ENCODE measurements at places on chromosomes 5 and 9.

- no peak for DNase-seq
Observed at GRCh38 chr9:69809304-69809863, 11.2 kb upstream of the CFAP95 start.

- no peak for DNase-seq
Observed at GRCh38 chr5:76808141-76808691, 10.6 kb upstream of the F2RL1 start.

- no peak for DNase-seq
Observed at GRCh38 chr5:72233835-72234234, 86.2 kb downstream of the MRPS27 start.

DNA sequence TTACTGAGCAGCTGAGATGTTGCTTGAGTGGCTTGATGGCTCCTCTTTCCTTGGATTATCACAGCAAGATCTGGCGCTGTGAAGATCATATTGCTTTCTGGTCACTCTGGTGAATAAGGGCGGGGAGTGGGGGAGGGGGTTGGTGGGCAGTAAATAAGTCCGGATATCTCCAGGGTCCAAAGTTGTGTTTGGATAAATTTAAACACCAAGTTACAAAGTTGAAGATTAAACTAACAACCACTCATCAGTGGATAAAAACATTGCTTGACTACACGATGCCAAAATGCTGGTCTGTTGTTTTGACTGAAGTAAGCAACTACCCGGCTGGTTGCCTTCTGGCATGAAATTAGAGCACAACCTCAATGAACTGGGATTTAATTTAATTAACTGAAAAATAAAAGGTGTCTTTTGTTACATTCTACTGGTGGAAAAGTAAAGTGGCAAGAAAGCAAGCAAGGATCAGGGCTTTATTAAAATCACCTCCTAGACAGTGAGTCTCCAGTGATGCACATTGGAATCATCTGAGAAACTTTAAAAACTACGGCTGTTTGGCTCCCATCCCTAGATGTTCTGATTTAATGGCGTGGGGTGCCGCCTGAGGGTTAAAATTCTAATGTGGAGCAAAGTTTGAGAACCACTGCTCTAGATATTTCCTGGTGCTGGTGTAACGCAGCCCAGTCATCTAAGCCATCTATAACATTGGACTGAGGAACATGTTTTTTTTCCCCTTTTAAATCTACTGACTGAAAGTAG lies 86.7 kb upstream of the AGXT2 start:
- no peak for DNase-seq

GRCh38 chr5:178627259-178627598 lies 379 bp upstream of the CLK4 start:
- DNase-seq = peak; percentile 57

GRCh38 chr9:70044490-70045307 lies 1.1 kb downstream of the MAMDC2 start:
- DNase-seq = no peak

GRCh38 chr5:27748847-27749246 lies 710.5 kb upstream of the CDH9 start:
- no peak for DNase-seq

DNA sequence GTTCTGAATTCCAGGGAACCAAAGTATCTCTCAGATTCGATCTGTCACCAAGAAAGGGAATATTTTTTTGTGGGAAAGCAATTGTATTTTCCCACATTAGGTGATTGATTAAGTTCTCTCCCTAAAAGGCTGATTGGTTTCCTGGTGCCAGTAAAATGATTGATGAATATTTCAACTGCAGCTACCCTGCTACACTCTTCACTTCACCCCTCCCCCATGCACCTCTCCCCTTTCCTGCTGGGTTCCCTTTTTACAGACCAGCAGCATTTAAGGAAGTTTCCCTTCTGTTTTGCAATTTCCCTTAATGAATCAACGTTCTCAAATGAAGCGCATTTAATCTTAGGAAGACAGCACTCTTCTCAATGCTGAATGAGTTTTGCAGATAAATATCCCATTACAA lies 13.1 kb downstream of the NR6A1 start:
- no peak for DNase-seq

DNA sequence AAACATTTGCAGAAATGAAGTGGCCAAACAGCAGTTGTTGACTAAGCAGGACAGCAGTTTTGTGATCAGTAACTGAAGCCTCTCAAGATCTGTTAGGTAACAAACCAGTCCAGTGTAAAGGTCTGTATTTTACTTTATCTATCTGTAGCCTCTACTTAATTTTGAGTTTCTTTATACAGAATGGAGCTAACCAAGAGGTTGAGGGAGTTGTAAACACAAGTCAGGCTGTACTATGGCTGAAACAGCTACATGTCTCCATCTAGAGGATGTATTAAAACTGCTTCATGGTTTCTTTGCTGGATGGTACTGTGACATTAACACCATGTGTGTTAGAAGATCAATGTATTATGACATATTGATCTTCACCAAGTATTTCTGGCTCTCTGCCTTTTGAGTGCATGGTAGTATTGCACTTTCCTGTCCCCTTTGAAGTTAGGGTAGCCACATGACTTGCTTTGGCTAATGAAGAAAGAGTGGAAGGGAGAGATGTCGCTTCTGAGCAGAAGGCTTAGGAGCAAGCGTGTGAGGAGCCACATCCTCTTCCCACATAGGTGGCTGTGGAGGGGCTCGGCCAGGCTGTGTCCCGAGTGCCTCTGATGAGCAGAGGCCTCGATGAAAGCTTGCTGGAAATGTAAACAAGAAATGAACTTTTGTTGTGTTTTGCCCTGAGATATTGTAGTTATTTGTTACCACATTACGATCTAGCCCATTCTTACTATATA lies 105.6 kb upstream of the PCA3 start:
- DNase-seq = peak; percentile 29

DNA sequence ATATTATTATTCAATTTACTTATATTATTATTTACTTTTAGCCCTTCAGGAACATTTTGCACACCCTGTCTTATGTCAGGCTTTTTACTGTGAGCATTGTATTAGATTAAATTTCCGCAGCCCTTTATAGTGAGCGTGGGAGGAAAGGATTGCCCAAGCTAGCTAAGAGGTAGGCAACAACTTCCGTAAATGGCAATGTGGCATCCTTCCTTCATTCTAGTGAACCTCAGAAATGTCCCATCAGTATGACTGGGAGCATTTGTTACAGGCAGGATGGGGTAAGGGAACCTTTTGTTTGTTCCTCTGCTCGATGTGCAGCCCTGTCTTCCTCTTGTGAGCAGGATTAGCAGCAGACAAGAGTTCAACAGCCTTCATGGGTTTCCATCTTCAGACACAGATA lies 6.2 kb upstream of the CD180 start:
- no peak for DNase-seq

DNA sequence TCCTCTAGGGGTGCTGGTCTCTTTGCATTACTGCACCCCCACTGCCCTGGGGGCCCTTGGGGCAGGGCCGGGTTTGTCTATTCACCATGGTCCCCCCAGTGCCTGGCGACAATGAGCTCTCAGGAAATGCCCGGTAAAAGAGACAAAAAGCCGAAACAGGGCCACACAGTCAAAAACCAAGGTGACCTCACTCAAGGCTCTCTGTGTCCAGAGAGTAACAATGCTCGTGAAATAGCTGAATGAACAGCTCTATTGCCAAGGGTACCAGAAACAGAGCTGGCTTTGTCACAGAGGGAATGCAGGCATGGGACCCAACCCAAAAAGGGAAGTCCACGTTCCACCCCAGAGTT lies 16.0 kb downstream of the SH3PXD2B start:
- DNase-seq = no peak

- no peak for DNase-seq
Observed at GRCh38 chr5:138757061-138757776, 4.0 kb downstream of the CTNNA1 start.

DNA sequence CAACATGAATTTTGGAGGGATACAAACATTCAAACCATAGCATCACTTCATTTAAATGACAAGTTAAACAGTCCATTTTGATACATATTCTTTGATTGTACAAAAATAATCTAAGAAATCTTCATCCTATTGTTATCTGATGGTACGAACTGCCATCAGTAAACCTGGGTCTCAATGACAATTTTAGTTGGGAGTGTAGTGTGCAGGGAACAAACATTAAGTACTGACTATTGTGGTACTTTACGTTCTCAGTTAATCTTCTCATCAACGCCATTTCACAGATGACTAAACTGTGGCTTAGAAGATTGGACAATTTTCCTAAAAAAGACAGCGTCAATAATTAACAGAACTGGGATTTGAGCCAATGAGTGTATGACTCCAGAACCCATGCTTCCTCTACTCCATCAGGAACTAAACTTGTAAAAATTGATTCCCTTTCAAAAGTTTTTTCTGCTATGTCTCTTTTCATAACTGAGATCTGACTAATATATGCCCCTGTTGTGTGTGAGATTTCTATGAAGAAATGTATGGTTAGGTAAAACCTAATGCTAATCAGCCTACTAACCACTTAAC lies 21.1 kb downstream of the TNPO1 start:
- DNase-seq = no peak

DNA sequence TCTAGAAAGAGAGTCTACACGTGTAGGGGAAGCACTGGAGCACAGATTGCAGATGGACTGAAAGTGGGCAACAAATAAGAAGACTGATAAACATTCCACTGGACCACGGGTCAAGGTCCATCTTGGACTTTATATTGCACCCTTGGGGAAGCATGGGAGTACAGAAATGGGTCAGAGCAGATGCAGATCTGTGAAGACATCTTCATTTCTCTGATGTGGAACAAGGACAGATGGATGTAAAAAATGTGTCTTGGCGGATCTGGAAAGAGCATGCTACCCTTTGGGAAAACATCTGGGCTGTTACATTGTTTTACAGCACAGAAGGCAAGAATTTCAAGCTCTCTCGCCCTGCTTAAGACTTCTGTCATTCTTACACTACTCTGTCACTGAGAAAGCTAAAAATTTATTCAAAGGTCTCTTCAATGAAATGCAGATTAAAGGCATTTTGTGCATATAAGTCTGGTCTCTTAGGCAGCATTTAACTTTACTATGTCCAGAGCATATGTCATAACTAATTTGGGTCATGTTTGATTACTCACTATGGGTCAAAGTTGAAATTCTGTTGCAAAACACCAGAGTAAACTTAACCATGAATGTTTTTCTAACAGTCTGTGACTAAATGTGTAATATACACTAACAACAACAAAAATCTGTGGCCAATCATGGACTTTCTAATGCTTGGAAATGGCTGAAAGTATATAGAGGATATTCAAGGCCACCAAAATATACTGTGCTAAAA lies 756.4 kb upstream of the DMAC1 start:
- DNase-seq = no peak

DNA sequence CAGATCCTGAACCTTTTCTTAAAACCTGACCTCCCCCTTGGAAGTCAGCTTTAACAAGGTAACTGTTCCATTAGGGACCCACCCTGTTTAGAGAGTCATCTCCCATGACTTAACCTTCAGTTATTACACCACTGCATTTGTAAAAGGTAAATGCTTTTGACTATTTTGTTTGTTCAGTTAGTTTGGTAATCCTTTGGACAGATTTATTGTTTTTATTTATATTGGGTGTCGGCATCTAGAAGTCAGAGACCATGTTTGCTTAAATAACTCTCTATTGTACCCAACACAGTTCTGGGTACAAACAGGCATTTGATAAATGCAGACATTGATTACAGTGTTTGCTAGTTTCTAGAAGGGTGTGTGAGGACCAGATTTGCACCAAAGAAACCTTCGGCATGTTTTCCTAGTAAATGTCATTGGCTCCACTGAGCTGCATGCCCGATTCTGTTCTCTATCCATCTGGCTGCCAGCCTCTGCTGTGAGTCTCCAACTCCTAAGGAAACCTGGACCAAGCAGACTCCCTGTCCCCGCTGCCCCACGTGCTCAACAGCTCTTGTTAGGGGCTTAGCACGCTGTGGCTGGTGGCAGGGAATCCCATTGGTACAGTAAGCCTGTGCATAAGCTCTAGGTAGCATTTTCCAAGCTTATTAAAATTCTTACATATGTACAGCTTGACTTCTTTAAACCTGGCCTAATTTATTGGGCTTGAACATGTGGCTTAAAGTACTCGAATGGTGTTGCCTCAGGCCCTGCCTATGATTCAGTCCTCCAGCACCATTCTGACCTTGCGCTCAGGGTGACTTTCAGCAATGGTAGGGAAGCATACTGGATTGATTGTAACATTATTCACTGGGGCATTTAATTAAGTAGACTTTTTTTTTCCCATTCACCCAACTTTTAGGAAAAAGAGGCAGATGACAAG lies 6.6 kb downstream of the PCBD2 start:
- DNase-seq = no peak

DNA sequence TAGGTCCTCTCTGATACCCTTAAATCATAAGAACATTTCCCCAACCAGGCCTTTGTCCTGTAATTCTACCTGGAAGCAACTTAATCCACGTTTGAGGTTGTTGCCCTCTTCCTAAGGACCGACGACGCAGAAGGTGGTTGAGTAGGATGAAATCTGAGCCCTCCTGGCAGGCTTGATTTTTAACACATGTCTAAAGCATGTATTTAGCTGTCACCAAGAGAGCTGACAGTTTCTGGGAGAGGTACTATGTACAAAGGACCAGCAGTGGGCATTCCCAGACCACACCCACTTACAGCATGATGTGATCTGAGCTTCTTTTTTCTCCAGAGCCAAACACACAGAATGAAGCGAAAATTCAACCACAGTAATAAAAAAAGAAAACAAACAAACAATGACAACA lies 260.9 kb downstream of the SH3GL2 start:
- DNase-seq = no peak

DNA sequence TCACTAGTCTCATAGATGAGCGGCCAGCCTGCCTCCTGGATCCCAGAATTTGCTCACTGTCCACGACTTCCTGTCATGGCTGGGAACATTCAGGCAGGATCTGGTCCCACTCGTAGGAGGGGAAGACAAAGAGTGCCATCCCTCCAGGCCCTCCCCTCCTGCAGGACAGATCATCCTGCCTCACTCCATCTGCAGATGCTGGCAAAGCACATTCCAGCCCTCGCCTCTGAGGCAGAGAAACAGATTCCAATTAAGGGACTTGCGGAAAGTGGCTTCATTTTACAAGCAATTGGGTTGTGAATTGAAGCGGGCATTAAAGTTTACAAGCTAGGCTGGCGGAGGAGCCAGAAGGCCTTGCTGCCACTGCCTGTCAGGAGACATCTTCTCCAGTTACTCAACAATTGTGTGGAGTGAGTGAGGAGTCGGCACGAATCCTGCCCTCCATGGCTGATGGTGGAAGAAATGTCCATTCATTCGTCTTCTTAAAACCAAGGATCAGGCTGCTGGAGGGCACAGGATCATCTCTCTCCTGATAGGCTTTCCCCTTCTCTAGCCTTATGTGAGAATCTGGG lies 41.8 kb upstream of the KCNMB1 start:
- DNase-seq = no peak

DNA sequence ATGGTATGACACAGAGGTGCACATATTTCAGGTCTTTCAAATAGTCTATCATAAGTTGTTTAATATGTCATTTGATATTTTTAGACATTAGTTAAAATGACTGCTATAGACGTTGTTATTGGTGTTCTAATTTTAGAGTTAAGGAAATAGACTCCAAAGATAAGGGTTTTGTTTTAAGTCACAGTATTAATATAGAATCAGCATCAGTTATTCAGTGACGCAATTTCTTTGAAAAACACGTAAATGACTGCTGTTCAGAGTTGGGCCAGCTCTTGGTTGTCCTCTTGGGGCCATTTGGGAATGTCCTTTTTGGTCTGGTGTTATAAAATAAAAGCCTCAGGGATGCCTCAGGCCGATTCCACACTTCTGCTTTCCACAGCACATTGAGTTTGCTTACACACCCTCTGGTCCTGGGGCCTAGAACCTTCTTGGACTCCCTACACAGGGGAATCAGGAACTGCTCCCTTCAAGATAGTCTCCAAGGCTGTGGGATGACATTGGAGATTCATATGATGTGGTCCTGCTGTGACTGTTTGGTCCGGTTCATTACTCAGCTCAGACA lies 14.3 kb downstream of the OTULIN start:
- DNase-seq = no peak

GRCh38 chr9:105711867-105712266 lies 17.5 kb downstream of the TMEM38B start:
- DNase-seq = no peak

Measured in NCI-H2227 treated with DMSO at 0.1 percent for 48 hours (cell line).